ENCODE measurements at places on chromosomes 4 and X.

DNA sequence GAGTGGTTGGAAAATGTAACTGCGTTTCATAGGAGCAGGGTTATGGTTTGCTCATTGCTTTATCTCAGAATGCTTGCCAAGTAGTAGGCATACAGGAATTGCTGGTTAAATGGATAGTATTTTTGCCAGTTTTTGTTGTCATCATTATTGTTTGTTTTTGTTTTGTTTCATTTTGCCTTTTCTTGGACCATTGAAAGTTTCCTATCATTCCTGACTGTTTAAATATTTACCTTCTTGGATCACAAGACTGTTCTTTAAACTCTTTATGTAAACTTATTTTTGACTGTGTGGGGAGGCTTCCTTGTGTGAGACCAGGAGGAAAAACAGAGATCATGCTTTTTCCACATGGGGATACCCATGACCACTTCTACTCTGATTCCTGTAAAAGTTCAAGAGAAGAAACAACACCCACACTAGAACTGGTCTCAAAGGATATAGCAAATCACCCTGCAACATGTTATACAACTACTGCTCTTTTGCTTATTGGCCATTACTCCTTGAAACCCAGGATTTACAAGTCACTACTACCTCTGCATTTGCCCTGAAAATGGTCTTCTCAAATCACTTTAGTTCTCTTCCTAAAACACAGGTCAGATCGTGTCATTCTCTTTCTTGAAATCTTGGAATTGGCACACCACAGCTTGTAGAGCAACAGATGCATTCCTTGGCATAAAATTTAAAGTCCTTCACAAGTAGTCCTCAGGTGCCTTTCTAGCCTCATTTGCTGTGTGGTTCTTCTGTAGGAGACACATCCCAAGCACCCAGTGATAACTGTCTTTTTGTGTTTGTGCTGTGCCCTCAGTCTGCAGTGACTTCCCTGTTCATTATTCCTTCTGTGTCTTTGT, 51.3 kb downstream of the FNIP2 start:
- DNase-seq: no peak

- DNase-seq: no peak
Measured at GRCh38 chrX:69238114-69238886, 73.0 kb upstream of the PJA1 start.

DNA sequence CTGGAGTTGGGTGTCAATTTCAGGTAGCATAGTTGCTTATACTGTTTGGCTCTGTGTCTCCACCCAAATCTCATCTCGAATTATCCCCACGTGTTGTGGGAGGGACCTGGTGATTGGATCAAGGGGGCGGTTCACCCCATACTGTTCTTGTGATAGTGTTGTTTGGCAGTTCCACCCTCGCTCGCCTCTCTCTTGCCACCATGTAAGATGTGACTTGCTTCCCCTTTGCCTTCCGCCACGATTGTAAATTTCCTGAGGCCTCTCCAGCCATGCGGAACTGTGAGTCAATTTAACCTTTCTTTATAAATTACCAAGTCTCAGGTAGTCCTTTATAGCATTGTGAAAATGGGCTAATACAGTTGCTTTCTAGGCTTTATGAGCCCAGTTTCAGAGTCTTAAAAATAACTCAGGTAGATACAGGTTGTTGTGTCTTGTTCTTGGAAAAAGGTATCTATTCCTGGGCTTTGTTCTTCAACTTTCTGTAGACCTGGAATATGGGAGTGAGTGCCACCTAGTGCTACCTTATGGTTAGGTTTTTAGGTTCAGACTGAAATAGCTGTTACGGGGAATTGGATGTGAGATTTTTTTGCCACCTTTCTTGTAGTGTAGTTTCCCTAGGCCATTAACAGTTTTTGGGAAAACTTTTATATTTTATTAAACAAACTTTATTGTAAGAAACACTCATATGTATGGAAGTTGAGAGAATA, 15.6 kb downstream of the PGK1 start:
- no peak for DNase-seq

DNA sequence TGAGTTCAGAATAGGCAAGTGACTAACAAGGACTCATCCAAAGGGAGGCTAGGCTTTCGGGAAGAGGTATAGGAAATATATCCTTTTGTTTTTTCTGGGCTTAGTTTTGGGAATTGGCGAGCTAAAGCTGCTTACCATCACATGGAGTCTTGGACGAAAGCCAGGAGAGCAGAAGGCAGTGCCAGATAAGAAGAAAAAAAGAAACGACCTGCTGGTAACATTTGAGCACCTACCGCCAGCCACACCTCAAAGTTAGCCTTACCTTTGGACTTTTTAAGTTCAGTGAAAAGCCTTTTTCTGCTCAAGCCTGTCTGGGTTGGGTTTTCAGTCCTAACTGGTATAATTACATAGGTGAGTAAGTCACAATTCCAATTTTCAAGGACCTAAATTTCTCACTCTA, 85.1 kb upstream of the LCORL start:
- DNase-seq: no peak

- DNase-seq: peak; percentile 86
Measured at GRCh38 chrX:72018277-72019112, 107.8 kb downstream of the NHSL2 start.

Data from CD4-positive, alpha-beta T cell treated with Interleukin-15 for 4 hours (primary cell).